ENCODE measurements at places on chromosomes 7 and 10.
A peak's percentile ranks its signal among the peaks of the same experiment; 100 is the strongest.

- DNase-seq: no peak
These were observed 471.3 kb upstream of the AUTS2 start for GRCh38 chr7:69126896-69127479.

GRCh38 chr7:93957767-93958166 is 36.2 kb downstream of the GNG11 start:
- no peak for DNase-seq

GRCh38 chr10:38007551-38007950 is 2.9 kb upstream of the ZNF33A start:
- DNase-seq: no peak

GRCh38 chr7:120033114-120033513 is 239.9 kb upstream of the KCND2 start:
- DNase-seq: no peak

DNA sequence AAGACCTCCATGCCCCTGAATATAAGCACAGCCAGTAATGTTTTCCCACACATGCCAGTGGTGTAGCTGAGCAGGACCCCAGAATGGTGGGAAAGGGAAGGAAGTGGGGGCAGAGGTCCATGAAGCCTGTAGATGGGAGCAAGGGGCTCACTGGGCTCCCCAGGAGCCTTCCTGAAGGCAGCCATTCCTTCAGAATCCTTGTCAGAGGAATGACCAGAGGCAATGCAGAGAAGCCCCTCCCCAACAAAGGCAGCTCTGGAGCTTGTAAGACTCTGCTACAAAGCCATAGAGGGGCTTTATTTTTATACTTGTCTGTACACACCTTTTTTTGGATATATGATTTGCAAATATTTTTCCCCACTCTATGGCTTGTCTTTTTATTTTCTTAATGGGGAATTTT is 165.0 kb upstream of the TCF7L2 start:
- no peak for DNase-seq

DNA sequence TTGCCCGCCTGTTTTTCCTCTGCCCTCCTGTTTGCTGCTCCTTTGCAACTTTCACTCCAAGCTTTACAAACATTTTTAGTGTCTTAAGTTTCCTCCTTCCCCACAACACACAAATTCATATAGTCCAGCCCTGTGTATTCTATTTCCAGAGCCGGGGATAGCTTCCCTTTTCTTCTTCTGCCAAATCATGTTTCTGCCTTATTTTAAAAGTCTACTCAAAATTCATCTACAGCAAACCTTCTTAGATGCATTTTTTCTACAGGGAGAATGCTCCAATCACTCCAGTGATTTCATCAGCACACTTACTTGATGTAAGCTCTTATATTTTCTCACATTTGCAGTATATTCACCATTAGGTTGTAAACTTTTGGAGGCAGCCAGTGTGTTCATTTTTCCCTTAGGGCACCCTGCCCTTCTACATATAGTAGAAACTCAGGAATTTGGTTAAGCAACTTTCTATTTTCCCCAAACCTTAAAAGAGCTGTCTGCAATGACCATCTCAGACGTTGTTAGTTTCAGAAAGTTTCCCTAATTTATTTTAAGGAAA is 12.4 kb upstream of the ACTA2 start:
- no peak for DNase-seq

DNA sequence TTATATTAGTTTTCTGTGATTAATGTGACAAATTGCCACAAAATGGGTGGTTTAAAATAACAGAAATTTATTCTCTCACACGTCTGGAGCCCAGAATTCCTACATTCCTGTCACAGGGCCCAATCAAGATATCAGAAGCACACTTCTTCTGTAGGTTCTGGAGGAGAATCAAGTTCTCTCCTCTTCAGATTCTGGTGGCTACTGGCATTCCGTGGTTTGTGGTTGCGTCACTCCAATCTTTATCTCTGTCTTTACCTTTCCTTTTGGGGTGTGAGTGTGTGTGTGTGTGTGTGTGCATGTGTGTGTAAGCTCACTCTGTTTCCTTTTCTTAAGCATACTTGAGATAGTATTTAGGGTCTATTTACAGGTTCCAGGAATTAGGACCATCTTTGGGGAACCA is 115.5 kb upstream of the DKK1 start:
- DNase-seq: no peak

DNA sequence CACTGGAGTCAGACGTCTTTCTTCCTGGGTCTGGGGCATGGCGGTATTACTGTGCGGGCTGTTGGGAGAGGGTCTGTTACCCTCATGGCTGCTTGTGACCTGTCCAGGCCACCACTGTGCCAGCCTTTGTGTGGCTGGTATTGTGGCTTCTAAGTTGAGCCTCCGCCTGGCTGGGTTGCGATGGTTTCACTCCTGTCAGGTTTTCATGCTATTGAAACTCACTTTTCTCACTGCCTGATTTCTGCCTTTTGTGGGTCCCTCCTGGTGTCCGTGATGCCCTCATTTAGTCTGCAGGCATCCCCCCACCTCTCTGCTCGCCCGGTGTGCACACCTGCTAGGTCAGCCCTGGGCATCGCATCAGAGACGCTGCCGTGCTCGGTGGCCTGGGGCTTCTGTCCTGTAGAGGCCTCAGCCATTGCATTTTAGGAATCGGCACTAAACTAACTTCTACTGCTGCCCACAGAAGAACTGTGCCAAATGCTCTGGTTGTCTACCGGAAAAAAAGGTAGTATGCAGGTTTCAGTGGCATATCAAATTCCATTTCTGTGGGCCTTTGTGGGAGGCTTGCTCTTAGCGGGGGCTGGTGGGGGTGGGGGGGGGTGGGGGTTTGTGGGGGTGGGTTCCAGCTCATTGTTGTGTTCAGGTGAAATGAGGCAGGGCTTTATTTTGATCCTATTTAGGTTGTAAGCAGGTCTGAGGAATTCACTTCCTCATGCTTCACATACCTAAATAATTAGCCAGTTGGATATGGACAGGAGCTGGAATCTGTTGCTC is 64.3 kb downstream of the MGMT start:
- no peak for DNase-seq

GRCh38 chr7:41292487-41292886 is 410.4 kb downstream of the INHBA start:
- DNase-seq: no peak

- DNase-seq: no peak
These were observed 5.6 kb upstream of the SLF2 start for GRCh38 chr10:100907175-100907574.

GRCh38 chr7:55309040-55309991 is 55.8 kb upstream of the LANCL2 start:
- DNase-seq: peak; percentile 27

- no peak for DNase-seq
These were observed 45.0 kb upstream of the TFEC start for GRCh38 chr7:116075351-116076145.

DNA sequence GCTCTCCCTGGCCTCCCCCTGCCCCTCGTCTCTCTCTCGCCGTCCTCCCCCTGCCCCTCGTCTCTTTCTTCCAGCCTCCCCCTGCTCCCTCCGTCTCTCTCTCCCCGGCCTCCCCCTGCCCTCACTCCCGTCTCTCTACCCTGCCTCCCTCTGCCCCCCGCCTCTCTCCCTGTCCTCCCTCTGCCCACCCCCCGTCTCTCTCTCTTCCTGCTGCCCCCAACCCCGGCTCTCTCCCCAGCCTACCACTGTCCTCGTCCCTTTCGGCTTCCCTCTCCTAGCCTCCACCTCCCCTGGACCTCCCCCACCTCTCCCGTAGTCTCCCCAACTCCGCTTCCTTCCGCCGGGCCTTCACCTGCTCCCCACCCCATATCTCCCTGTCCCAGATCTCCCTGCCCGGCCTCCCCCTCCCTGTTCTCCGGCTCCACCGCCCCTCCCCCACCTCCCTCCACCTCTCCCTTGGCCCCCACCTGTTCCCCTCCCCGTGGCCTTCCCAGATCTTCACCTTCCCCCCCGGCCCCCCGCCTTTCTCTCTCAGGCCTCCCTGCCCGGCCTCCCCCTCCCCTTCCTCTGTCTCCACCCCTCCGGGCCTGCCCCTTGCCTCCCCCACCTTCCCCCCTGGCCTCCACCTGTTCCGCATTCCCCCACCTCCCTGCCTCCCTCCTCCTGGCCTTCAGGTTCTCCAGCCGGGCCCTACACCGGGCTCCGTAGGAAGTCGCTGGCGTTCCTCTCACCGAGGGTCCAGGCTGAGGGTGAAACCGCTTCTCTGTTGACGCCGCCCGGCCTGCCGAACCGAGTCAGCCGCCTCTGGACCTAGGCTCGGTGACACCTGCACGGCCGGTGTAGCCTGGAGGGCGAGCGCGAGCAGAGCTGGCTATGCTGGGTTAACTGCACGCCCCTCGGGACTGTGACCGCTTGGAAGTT is 1.2 kb downstream of the GET4 start:
- no peak for DNase-seq

DNA sequence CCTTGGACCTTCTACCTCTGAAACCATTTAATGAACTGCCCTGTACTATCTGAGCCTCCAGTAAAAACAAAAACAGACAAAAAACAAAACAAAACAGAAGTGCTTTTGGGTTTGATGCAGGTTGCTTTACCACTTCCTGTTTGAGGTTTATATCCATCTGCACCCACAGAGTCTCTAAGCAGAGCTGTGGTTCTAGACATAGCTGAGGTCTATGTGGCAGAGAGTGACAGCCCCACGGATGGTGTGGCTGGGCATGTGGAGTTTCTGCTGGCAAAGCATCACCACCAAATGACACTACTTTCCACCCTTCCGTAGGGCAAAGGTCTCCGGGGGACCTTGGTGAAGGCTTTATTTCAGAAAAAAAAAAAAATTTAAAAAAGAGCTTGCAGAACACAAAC is 754.2 kb downstream of the GRID1 start:
- DNase-seq: no peak
